ENCODE measurements at places on chromosomes 13 and 19.

GRCh38 chr19:18794692-18795091 lies 3.6 kb upstream of the COMP start:
- DNase-seq: no peak

DNA sequence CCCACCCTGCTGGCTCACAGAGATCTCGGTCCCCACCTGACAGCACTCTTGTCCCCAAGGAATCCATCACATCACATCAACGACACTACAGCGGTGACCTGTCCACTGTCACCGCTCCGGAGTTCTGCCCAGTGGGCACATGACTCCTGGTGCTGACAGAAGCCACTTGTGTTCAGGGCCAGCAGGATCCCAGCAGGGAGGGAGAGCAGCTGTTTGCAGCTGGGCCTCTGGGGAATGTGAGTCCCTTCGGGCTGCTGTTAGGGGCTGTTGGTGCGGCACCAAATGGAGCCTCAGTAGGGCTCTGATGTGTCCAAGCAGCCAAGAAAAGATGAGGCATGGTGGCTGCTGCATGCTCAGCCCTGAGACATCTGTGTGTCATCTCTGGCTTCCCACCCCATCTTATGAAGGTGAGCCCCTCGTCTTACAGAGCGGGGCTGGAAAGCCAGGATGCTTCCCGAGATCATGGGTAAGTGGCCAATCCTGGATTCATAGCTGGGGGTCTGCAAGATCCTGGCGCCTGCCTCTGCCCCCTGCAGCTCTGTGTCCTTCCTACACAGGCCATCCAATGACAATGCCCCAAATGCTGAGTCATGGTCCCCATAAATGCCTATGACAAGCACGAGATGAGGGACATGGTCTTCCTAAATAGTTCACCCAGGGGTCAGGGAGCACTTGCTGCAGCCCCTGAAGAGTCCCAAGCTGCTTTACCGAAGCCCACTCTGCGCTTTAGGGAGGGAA lies 56.0 kb downstream of the F2RL3 start:
- DNase-seq: no peak

DNA sequence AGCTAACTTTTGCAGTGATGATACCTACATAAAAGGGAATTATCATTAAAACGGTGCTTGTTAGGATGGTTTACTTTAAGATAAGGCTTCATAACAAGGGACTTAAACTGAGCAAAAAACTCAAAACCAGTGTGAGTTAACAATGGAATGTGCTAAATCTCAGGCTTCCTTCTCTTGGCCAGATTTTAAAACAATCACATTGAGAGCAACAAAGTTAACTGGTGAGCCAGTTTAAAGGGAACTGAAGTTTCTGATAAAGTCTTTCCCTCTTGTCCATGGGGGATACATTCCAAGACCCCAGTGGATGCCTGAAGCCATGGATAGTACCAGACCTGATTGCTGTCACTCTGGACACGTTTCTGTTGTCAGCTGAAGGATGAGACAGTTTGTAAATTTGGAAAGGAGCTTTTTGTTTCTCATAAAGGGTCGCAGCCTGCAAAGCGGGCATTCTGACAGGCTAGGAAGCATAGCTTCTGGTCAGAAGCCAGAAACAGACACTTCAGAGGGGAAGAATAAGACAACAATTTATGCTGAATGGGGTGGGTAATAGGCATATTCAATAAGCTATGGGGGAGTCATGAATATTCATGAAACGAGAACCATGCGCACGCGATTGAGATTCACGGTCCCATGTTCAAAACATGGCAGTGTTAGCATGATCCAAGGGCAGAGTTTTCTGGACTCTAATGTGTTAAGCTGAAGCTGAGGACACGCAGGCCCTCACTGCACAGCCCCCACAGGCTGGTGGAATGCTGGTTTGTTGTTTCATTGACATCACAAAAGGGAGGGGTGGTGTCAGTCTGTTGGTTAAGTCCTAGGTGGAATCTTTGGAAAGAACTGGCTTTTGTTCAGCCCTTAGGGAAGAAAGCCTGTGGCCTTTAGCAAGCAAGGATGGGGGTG lies 150.6 kb upstream of the RNF113B start:
- no peak for DNase-seq

- DNase-seq: no peak
These were observed 66.5 kb upstream of the USPL1 start for GRCh38 chr13:30551189-30551588.

DNA sequence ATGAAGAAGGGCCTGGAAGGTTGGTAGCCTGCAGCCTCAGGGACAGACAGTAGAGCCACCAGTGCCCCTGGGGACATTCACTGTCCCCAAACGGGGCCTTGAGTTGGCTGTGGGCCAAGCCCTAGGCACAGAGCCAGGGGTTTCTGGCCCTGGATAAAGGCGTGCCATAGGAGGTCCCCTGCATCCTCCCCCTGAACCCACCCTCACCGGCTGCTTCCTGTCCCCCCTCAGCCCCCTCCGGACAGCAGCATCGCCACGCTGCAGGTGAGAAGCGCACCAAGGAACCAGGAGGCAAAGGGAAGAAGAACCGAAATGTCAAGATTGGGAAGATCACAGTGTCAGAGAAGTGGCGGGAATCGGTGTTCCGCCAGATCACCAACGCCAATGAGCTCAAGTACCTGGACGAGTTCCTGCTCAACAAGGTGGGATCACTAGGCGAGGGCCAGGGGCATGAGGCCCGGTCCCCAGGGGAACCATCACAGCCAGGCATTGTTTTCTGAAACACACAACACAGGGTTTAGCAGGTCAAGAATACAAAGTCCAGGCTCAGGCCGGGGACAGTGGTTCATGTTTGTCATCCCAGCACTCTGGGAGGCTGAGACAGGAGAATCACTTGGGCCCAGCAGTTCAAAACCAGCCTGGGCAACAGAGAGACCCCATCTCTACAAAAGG lies 14.6 kb upstream of the USE1 start:
- no peak for DNase-seq

DNA sequence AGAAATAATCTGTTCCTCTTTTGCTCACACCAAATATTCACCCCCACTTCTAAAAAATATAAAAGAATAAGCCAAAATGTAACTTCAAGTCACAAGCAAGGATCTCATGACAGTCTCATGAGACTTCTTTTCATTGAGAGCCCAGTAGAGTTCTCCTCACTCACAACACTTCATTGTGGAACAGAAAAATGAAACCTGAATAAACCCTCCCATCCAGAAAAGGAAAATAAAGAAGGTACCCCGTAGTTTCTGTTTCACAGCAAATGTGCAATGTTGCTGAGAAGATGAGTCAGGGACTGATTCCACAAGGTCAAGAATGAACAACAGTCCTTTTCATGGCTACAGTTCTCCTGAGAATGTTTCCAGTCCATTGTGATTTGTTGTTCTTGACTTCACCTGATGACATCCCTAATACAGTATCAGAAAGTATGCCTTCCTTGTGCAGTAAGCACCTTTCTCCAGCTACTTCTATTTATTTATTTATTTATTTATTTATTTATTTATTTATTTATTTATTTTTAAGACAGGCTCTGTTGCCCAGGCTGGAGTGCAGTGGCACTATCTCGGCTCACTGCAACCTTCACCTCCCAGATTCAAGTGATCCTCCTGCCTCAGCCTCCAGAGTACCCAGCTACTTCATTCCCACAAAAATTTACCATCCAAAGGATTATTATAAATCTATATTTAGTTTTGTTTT lies 6.4 kb upstream of the ZNF841 start:
- no peak for DNase-seq

DNA sequence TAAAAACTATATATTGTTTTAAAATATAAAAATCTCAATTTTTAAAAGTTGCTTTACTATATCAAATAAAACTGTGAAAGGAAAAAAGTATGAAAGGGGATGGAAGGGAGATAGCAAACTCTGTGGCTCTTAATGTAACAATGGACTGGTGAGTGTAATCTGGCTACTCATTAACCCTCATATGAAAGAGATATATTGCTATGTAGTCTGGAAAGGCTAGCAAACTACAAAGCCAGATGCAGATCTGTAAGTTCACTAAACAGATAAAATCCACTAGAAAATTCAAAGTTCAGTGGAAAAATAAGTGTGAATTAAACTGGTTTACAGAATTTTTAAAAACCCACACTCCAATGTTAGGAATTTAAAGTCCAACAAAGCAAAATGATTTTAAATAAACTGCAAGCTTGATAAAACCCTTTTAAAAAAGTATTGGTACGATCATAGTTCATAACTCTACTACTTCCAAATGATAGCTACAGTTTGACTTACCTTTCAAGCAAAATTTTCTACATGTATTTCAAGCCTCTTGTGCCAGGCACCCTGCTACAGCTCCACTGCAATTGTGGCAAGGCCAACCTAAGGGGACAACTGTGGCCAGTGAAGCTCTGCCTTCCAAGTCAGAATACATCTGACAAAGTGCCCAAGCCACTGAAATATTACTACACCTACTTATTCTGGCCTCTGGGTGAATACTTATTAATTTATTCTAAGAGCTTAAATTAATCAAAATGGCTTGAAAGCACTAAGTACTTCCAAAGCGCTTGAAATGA lies 647 bp upstream of the ELF1 start:
- DNase-seq: no peak

DNA sequence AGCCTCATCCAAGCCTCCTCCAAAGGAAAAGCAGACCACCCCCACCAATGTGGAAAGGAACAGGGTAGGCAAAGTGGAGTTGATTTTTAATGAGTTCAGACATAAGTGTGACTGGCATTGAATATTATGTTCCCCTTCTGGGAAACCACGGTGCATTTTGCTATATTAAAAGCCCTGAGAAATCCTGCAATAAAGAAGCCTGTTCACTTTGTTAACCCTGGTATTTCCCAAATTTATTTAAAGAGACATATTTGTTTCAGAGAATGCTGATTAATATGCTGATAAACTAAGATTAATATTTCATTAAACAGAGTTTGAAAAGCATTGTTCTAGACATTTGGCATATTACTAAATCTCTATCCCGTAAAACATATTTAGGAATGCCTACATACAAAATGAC lies 151.4 kb downstream of the FGF14 start:
- no peak for DNase-seq

DNA sequence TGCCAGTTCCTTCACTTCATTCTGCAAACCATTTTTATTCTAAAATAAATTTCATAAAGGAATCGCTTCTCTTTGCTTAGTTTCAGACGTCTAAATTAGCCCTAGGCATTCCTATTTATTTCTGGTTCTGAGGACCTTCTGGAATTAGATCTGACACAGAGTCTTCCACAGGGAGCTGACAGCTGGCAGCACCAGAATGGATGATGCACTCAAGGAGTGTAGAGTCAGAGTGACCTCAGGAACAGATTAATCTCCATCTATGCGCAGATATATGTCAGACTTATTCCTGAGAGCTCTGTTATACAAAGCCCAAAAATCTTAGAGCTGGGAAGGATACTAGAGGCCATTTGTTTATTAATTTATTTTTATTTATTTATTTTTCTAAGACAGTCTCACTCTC lies 450.8 kb downstream of the HS6ST3 start:
- no peak for DNase-seq

DNA sequence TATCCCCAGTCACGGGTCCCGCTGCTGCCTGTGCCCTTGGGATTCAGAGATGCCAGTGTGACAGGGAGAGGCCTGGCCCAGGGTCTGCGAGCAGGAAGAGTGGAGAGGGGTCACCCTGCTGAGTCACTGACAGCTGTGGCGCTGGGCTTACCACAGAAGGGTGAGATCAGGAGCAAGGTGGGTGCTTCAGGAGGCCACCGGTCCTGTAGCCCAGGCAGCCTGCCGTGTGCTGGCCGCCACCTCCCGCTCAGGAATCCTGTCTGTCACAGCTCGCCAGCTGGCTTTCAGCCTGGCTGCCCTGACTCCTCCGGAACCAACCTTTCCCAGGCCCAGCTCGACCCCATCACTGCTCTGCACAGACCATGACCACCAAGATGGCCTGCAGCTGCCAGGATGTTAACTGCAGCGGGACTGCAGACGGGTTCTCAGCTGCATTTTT lies 25.3 kb downstream of the NAXD start:
- DNase-seq: no peak

DNA sequence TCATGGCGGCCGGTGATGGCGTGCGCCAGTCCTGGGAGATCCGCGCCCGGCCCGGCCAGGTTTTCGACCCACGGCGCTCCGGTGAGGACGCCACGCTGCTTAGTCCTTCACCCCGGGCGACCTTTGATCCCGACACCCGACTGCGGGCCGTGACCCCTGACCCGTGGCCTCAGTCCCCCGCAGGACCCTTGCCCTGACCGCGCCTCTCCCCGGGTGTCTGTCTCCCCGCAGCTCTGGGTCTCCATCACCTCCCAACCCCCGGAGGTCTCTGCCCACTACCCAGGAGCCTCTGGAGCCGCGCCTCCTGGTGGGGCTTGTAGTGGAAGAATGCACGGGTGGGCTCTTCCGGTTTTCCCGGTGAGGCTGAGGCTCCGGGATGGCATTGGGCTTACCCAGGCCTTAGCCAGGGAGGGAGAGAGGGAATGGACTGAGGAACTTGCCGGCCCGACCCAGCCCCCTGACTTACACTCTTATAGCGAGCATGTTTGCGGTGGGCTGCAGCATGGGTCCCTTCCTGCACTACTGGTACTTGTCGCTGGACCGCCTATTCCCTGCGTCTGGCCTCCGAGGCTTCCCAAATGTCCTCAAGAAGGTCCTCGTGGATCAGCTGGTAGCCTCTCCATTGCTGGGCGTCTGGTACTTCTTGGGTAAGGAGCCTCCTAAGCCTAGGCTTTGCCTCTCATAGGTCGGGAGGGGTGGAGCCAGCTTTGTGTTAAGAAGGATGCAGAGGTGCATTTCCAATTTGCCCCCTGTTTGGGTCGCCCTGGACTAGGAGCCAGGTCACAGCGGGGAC lies 566 bp downstream of the MPV17L2 start:
- no peak for DNase-seq

- no peak for DNase-seq
These were observed 3.4 kb upstream of the NUP62 start for GRCh38 chr19:49932731-49933131.

- DNase-seq: no peak
These were observed 334.2 kb downstream of the DNAJC15 start for GRCh38 chr13:43357564-43357963.

- DNase-seq: no peak
These were observed 3.7 kb upstream of the TYROBP start for GRCh38 chr19:35911790-35912189.

- no peak for DNase-seq
These were observed 463.0 kb upstream of the KLHL1 start for GRCh38 chr13:70571221-70571620.

DNA sequence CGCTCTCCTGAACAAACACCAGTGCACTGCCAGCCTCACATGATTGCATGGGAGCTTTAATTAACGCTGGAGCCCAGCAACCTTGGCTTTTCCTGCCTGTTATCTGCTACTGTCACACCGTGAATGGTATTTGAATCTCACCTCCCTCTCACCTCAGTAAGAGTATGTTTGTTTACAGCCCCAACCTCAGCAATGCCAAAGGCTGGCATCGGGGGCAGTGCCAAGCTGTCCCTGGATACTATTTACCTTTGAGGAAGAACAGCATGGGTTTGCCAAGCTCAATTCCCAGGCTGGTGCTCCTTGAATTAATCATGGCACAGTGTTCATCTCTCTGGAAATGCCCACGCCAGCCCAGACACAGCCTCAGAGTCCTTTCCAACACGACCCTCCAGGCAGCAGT lies 57.2 kb upstream of the SERPINE3 start:
- no peak for DNase-seq

GRCh38 chr13:51907040-51907732 lies 45.4 kb downstream of the CCDC70 start:
- DNase-seq: no peak

- no peak for DNase-seq
These were observed 3.9 kb downstream of the EPS8L1 start for GRCh38 chr19:55079400-55080038.
